MCF 10A (cell line): ENCODE measurements at places on chromosomes 3 and 15. TPM values are rescaled to one million over a fixed set of nuclear protein-coding genes. Genes with fewer than 3 reads are reported as not detected.
A peak's percentile ranks its signal among the peaks of the same experiment; 100 is the strongest.

- DNase-seq: no peak
Observed at GRCh38 chr3:171494457-171495109, 34.4 kb upstream of the TNIK start.

Gene ATP10A
- total RNA-seq: not detected in 2 replicates

Gene RASGRF1
- total RNA-seq: 0.29 and 0.70 TPM in 2 replicates

DNA sequence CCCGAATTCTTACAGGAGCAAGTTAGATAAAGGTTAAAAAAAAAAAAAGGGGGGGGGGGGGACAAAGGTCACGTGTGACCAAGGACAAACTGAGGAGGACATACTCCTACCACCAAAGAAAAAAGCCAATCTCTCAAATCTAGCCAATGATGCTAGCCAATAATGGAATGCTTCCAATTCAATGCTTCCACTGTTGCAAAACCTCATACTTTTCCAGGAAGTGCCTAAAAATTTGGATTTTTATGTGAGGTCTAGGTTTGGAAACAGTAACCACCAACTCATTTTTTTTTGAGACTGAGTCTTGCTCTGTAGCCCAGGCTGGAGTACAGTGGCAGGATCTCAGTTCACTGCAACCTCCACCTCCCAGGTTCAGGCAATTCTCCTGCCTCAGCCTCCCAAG, 11.4 kb downstream of the MSL2 start:
- DNase-seq: no peak

Gene CDHR4
- 0.44 and 1.1 TPM in 2 replicates for total RNA-seq

- no peak for DNase-seq
Observed at GRCh38 chr3:32556332-32556731, 14.3 kb downstream of the DYNC1LI1 start.

DNA sequence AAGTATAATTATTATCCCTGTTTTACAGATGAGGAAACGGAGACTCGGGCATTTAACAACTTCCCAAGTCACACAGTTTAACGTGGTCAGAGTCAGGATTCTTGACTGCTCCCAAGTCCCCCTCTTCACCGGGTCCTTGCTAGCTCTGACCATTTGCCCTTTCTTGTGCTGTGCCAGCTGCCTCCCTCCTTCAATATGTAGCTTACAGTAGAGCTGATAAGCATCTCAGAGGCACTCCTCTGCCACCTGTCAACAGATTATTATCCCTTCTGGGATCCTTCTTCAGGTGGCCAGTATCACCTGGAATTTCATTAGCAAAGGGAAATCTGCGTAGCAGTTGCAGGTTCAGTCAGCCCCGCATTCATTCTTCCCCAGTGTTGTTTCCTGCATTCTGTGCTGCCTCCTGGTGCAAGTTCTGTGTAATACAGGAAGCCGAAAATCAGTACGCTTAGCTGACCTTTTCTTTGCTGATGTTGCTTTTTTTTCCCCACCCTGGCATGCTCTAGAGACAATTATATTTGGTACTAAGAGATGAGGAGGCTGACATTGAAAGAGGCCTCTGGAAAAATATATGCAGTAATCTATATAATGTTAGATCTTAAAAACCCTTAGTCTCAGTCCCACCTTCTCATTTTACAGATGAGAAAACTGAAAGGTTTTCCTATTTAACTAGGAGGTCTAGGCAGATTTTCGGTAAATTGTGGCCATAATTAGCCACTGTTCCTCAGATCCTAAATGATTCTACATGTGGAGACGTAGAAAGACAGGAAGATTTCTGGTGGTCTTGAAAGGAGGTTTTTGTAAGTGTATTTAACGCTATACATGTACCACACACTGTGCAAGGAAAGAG, 24.8 kb downstream of the TMOD2 start:
- DNase-seq: peak; percentile 71

GRCh38 chr3:81161851-81162250, 599.6 kb downstream of the GBE1 start:
- no peak for DNase-seq
